ENCODE measurements at places on chromosomes 3 and 15.

GRCh38 chr3:115792206-115792955 is 169.1 kb downstream of the GAP43 start:
- no peak for DNase-seq

GRCh38 chr3:76501315-76501714 is 538.6 kb upstream of the ROBO2 start:
- DNase-seq = no peak

- DNase-seq = no peak
Measured at GRCh38 chr3:33908250-33908851, 109.9 kb downstream of the PDCD6IP start.

GRCh38 chr3:169246158-169246557 is 417.4 kb downstream of the MECOM start:
- no peak for DNase-seq

- no peak for DNase-seq
Measured at GRCh38 chr3:124952282-124952855, 17.8 kb upstream of the MUC13 start.

GRCh38 chr3:172106989-172107388 is 67.6 kb downstream of the FNDC3B start:
- peak; percentile 58 for DNase-seq

GRCh38 chr15:52805351-52806283 is 15.5 kb upstream of the ONECUT1 start:
- no peak for DNase-seq

DNA sequence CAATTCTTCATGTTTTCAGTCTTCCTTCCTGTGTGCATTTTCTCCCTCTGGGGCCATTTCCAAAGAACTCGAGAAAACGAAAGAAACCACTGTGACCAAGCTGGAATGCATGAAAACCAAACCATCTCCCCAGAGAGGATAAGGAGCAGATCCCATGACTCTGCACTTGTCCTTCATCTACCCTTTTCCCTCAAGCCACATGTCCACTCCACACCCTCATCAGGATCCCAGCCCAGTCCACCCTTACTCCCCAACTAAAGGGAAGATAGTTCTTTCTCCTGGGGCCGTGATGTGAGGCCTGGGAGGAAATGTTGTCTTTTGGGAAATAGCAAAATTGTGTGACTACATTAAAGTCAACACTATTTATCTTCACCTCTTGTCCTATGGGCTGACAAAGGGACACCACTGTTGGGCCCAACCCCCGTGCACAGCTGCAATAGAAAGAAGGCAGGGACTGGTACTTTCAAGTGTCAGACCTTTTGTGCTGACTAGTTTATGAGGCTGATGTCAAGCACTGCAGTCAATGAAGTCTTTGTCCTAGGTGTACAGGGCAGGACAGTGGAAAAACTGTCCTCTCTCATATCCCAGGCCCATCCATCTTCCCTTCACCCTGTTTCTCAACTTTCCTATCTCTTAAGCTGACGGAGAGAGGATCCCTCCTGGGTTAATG is 487.1 kb upstream of the NR2F2 start:
- DNase-seq = no peak

GRCh38 chr3:149790268-149790667 is 2.1 kb downstream of the ANKUB1 start:
- no peak for DNase-seq

Data from stimulated activated CD8-positive, alpha-beta memory T cell treated with anti-CD3 and anti-CD28 coated beads, Interleukin-4, amount 100 ng/mL, for 24 hours (primary cell).